NCI-H1092 (cell line): ENCODE measurements at places on chromosomes 13 and 19.

DNA sequence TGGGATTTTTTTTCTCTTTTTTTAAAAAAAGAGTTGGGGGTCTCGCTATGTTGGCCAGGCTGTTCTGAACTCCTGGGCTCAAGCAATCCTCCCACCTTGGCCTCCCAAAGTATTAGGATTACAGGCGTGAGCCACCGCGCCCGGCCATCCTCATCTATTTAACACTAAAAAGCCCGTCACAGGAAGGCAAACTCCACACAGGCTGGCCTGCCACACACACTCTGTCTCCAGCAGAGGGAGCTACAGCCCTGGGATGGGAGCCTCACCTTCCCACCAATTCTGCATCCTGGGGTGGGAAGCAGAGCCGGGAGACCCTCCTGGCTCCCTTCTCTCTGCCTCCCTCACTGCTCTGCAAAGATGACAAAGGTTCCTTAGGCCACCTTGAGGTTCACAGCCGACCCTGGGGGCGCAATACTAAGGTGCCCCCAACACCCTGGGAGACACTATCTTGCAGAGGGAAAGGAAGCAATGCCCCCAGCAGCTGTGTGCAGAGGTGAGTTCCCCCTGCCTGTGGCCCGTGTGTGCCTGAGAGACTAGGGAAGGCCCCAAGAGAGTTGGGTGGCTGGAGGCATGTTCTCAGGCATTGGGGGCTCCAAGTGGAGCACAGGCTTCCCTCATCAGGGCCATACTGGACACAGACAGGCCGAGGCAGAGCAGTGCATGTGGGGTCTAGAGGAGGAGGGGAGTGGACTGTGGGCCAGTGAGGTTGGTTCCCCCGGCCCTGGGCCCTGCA is 27.4 kb upstream of the TIMM44 start:
- no peak for DNase-seq

GRCh38 chr13:113118261-113119021 is 4.2 kb upstream of the F10 start:
- no peak for DNase-seq

- DNase-seq, result no peak
Measured at GRCh38 chr13:78610381-78610883, 7.1 kb upstream of the POU4F1 start.

- DNase-seq, result no peak
Measured at GRCh38 chr13:110113284-110113764, 193.6 kb downstream of the COL4A1 start.
